Frontal cortex (tissue), 4 donors: ENCODE measurements at places on chromosomes 5 and 9. TPM values are rescaled to one million over a fixed set of nuclear protein-coding genes. Genes with fewer than 3 reads are reported as not detected.

GRCh38 chr5:151924564-151925301, at the start of gene GLRA1:
GLRA1 (minus strand) TSS chr5:151924851; CDS start chr5:151924549, 302 bp downstream.
- DNase-seq = peak; percentile 12

Gene LTC4S
- 1.6 TPM for total RNA-seq

DNA sequence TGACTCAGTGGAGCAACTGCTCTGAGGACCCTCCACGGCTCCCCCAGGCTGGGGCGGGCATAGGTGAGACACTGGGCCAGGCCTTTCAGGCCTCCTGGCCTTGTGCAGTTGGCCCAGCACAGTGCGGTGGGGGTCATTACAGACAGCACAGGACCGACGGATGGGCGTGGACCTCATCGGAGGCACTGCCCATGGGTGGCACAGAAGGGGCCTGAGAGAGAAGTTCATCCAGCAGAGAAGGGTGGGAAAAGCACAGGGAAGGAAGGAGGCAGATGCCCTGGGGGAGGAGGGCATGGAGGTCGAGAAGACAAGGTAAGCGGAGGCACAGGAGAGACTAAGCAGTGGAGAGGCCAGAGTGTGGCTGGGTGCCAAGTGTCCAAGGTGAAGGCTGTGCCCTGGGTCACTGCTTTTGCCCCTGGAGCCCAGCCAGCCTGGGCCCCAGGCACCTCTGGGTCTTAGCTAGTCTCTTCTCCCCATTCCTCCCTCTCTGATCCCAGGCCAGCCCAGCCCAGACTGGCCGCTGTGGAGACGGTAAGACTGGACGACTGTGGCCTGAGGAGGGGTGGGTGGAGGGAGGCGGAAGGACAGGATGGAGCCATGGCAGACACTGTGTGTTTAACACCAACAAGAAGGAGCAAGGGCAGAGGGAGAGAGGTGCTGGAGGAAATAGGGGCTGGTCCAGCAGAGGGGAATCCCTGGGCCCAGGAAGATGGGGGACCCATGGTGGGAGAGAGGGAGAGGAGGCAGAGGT, 5.7 kb downstream of the IL3 start:
- DNase-seq = no peak

Gene FAM169A
- 75.4 TPM for total RNA-seq
